ENCODE measurements at places on chromosomes 6 and 20.

- no peak for DNase-seq
Measured at GRCh38 chr6:2166717-2167116, 78.7 kb downstream of the GMDS start.

- no peak for DNase-seq
Measured at GRCh38 chr6:52640170-52640569, 30.7 kb upstream of the TMEM14A start.

DNA sequence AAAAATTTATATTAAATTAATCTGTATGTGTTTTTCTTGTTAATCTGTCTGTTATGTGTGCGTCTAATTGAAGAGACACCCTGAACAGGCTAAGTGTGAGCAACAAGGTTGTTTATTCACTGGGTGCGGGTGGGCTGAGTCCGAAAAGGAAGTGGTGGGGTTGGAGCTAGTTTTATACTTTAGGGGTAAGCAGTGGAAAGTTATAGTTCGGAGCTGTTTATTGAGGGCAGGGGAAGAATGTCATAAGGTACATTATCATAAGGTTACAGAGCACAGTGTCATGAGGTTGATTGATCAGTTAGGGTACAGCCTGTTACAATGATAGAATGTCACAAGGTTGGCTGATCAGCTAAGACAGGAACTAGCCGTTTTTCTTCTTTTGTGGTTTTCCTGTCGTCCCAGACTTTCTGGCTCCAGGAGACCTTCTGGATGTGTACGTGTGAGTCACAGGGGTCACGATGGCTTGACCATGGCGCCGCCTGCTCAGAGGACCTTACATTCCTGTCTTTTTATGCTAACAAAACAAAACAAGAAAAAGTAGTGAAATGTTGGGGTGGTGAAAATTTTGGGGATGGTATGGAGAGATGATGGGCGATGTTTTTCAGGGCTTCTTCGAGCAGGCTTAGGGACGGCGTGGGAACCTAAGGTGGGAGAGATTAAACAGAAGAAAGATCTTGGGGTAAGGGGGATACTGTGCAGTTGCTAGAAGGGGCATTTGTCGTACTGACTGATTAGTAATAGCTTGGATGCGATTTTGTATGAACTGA lies 754.0 kb upstream of the ADGRB3 start:
- DNase-seq: no peak

DNA sequence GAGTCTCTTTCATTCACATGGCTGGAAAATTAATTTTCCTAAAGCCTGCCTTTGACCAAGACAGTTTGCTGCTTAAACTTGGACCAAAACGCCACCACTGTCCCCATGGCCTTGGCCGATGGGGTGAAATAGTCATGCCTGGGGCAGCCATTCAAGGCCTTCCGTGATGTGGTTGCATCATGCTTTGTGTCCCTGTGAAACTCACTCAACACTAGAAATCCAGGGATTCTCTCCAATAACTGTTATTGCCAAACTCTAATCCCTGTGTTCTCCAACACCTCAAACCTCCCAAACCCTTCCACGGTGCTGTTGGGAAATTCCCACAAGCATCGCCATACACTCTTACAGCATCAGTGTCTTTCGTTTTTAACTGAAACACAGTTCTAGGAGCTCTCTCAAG lies 1.4 kb upstream of the TXNDC5 start:
- no peak for DNase-seq

DNA sequence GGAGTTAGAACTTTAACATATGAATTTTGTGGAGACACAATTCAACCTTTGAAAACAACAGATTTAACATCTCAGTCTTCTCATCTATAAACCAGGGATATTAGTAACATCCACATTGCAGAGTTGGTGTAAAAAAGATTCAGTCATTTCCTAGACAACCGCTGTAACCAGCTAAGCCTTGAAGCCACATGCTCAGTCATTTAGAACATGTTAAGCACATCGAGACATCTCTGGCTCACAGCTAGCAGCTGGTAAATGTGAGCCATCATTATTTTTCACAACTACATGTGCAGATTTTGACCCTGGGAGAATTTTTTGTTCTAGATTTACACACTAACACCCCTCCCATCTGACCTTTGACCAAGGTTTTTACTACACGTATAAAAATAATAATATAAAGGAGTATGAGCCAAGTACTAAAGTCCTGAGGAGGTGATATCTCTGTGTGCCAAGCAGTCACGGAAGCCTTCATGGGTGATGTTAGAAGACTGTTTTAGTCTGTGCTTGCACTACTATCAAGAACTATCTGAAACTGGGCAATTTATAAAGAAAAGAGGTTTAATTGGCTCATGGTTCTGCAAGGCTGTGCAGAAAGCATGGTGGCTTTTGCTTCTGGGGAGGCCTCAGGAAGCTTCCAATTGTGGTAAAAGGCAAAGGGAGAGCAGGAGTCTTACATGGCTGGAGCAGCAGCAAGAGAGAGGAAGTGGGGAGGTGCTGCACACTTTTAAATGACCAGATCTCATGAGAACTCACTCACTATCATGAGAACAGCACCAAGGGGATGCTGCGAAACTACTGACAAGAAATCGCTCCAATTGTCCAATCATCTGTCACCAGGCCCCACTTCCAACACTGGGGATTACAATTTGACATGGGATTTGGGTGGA lies 48.7 kb upstream of the IL20RA start:
- DNase-seq: no peak
